ENCODE measurements at places on chromosomes 2 and 18.

- DNase-seq, result no peak
These were observed 476.0 kb downstream of the EIPR1 start for GRCh38 chr2:2901384-2902345.

- DNase-seq, result no peak
These were observed 2.0 kb upstream of the CHRND start for GRCh38 chr2:232523682-232524597.

DNA sequence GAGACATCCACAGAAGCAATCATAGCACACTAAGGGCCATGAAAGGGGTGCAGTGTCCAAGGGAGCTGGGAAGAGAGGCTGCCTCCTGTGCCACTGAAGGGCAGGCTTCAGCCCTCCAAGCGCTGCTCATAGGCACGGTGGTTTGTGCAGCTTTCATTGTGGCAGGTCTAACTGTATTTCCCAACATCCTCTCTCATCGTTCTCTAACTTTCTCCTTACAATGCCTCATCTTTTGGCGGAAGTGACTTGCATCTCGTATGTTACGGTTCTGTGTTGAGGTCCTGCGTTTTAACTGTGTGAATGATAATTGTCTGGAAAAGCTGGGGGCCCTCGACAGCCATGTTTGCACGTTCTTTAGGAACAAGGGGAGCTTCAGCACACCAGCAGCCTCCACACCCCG is 213.9 kb downstream of the GBX2 start:
- no peak for DNase-seq

- DNase-seq, result no peak
These were observed 5.9 kb upstream of the USP40 start for GRCh38 chr2:233572468-233572867.

GRCh38 chr2:149042881-149043280 is 4.4 kb downstream of the LYPD6B start:
- no peak for DNase-seq

All from NCI-H2029 (cell line).